ENCODE measurements at places on chromosomes 2 and 18.

DNA sequence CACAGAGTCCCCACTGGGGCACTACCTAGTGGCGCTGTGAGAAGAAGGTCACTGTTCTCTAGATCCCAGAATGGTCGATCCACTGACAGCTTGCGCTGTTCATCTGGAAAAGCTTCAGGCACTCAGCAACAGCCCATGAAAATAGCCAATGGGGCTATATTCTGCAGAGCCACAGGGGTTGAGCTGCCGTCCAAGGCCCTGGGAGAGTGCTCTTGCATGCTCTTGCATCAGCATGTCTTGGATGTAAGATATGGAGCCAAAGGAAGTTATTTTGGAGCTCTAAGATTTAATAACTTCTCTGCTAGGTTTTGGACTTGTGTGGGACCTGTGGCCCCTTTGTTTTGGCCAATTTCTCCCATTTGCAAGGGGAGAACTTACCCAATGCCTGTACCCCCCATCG is 164.7 kb upstream of the HNMT start:
- no peak for DNase-seq

DNA sequence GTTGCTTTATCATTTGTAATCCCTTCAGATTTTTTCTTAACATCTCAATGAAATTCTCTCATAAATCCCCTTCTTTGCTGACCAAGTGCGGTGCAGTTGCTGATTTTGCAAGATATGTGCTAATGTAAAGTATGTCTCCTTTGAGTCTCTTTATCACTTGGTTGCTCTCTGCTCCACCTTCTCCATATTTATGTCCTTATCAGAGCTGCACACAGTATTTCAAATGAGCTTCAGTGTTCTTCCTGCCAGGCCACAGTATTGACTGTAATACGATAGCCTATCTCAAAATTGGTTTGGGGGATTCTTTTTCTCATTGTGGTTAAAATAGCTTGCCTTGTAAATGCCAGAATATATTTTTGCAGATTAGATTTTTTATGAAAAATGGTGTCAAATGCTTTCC is 32.2 kb downstream of the MAIP1 start:
- no peak for DNase-seq

DNA sequence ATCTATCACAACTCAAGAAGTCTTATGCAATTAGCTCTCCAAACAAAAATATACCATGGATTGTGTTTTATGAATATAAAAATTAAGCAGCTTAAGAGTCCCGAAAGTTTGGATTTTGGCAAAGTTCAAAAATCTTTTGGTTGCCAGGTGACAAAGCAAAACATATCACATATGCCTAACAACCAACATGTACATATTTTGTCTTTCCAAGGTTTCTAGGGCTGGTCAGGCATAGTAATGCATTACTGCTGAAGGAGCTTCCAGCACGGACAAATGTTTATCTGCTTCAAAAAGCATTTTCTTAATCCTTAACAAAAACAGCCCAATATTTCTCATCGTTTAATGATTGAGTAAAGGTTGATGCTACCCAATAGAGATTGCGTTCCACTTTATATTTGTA is 1327.1 kb upstream of the ZEB2 start:
- DNase-seq: no peak

DNA sequence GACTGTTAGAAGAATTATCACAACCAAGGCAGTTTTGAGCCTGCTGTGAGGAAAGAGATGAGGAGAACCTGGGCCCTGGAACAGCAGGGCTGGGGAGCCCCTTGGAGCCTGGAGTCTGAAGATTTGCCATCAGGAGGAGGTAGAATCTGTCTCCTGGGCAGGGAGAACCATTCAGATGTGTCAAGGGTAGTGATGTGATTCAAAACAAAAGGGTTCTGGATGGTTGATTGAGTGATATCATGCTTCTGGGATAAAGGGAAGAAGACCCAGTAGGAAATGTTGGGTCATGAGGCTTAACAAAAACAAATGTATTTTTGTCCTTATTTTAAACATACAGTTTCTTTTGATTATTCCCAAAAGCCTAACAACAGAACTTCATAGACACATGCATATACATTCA is 28.6 kb downstream of the RNF144A start:
- DNase-seq: no peak

DNA sequence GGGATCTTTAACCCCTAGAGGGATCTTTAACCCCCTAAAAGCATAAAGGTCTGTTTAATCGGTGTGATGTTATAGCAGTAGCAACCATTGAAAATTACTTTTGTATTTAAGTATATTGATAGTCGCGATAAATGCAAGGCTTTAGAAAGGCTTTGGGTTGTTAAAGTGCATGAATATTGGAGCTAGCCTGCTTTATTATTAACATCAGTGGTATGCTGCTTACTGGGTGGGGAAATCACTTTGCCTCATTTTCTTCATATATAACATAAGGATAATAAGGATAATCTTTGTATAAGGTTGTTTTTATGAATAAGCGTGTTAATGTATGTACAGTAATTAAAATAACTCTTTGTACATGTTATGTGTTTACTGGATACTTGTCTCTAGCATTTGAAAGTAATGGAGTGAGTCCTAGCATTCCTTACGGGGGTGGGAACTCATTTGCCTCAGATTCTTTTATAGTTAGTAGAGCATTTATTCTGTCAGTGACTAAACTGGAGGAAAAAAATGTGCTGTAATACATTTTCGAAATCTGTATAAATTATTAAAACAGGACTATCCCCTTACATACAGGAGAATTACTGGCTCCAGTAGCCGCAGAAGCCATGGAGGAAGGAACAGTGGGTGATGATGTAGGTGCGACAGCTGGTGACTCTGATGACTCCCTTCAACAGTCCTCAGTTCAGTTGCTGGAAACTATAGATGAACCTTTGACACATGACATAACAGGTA is 122.2 kb downstream of the BIRC6 start:
- no peak for DNase-seq

DNA sequence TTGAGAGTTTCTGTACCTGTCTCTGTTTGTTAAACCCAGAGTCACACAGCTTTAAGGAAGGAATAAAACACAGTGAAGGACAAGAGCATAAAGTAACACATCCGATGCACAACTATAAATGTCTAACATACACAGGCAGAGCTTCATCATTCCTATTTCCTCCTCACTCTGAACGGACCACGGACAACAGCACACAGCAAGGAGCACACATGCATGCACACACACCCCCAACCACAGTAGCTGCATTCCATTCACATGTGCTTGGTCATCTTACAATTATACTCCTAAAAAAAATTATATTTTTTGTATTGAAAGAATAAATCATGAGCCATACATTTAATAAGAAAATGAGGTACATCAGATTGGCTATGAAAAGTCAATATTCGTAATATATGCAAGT is 58.3 kb downstream of the ID2 start:
- DNase-seq: no peak

DNA sequence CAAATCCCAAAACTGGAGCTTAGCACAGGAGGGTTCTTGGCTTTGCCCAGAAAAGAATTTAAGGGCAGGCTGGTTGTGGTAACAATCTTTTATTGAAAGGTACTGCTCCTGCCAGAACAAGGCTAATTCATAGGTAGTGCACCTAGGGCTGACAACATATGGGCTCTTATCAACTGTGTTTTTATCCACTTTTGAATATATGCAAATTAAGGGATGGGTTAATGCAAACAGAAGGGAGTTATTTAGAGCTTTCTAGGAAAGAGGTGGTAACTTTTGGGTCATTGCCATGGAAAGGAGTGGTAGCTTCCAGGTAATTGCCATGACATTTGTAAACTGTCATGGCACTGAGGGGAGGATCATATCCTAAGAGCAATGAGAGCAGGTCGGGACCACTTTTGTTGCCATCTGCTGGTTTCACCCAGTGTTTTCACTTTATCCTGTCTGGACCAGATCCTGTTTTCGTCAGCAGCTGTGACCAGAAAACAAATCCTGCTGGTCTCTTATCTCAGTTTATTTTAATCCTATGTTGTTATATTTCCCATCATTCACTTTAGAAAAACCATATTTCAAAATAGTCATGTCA is 981 bp downstream of the C2orf66 start:
- no peak for DNase-seq

- no peak for DNase-seq
These were observed 32.7 kb downstream of the SIX3 start for GRCh38 chr2:44974064-44974715.

DNA sequence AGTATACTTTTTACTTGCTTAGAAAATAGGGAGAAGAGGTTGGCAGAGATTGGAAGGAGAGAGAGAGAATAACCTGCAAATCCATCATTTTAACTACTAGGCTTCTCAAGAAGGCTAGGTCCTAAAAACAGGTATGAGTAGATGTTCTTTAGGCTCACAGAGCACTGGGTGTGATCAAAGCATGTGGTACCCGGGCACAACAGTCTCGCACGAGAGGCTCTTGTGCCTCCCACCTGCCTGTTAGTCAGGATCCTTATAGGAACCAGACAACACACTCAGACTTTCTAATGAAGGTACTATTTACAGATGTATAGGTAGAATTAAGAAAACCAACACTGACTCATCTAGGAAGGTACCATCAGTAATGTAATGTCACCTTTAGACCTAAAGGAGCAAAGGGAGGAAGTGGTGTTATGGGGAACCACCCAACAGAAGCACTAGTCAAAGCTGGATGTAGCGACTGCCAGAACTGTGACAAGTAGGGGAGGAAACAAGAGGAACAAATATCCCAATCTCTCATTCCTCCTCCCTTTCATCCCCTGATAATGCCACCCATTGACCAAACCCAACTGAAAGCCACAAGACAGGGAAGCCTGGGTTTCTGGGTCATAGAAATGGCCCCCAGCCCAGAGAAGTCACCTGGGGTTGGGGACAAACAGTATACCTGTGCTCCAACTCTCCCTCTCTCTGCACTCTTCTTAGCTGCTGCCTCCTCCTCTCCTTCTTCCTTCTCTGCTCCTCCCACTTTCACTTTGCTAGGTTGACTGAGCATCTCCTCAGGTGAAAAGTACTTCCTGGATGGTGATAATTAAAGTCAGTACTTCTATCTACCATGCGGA is 16.0 kb upstream of the MARCHF4 start:
- no peak for DNase-seq

DNA sequence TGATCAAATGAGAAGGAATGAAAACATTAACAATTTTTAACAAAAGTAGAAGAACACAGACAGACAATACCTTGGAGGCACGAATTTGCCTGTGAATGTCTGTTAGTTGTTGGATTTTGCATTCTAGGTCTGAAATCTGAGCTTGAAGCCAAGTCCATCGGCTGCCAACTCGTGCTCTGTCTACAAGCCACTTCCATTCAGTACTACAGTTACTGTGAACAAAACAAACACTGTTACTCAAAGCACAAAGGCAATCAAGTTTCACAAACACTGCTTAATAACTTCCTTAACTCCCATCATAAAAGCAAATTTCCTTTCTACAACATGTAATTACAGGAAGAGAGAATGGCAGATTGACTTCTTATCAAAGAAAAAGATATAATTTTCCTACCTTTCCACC is 42.2 kb downstream of the KANSL1L start:
- DNase-seq: no peak

DNA sequence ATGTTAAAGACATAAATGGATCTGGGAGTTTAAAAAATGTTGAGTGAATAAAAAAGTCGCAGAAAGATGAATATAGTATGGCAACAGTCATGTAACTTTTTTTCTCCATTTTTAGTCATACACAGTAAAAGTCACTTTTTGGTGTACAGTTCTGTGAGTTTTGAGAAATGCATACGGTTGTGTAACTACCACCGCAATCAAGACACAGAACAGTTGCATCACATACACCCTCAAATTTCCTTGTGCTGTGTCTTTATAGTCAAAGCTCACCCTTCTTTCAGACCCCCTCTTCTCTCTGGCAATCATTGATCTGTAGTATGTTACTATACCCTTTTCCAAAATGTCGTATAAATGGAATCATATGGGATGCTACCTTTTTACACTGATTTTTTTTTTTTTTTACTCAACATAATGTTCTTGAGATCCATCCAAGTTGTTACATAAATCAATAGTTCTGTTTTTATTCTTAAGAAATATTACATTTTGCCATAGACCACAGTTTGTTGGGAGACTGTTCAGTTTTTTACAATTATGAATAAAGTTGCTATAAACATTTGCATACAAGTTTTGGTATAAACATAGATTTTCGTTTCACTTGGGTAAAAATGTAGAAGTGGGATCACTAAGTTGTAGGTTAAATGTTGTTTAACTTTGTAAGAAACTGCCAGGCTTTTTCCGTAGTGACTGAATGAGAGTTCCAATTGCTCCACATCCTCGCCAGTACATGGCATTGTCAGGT is 35.4 kb upstream of the AGFG1 start:
- DNase-seq: no peak
